Germinal center (tissue), 1 donor: ENCODE measurements at places on chromosomes 16 and 17.

DNA sequence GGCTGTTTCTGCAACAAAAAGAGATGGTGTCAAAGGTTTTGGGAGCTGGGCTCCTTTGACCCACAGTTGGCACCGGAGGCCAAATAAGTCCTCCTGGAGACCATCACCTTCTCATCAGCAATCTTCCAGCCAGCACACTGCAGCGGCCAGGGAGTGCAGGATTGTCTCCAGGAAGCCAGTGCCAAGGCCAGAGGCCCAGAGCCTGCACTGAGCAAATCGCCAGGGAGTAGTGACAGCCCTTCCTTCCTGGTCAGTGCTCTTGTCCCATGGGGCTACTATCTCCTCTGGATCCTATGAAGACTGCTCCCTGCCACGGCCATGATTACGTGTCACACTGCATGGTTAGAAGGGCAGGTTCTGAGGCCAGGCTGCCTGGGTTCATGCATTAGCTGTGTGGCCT, 134.3 kb upstream of the CRHR1 start:
- no peak for DNase-seq

GRCh38 chr17:17508019-17508535, 11.9 kb upstream of the RASD1 start:
- DNase-seq = no peak

- DNase-seq = no peak
These were observed 12.3 kb upstream of the CDH1 start for GRCh38 chr16:68724797-68725196.

DNA sequence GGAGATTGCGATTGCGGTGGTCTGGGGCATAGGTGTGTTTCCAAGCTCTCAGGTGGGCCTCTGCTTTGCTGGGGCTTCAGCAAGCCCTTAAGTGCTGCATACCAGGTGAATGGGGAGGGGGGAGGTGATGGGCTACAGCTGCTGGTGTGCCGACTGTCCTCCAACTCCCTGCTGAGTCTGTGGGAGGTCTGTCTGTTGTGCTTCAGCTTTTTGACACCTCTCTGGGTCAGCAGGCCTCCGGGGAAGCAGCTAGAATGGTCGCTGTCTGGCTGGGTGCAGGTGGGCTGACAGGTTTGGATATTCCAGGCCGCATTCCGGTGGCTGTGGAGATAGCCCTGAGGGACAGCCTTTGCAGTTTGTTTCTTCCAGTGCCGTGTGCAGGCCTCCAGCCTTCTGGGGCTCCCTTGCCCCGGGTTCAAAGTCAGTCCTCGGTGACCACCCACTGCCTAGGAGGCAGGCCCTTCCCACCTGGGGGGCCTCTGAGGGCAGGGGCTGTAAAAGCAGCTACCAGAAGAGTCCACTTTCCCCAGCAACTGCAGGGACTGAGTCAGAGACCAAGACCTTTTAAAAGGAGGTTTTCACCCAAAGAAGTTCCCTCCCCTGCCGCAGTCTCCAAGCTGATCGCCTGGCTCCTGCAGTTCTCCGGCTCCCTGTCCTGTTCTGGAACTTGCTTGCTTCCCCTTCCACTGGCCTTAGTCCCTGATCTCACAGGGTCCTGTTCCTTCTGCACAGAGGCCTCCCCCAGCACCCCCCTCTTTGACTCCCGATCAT, 2.0 kb upstream of the TTYH2 start:
- no peak for DNase-seq

GRCh38 chr17:74542166-74542565, 3.7 kb downstream of the CD300C start:
- no peak for DNase-seq
